ENCODE measurements at places on chromosomes 6 and 20. TPM values are rescaled to one million over a fixed set of nuclear protein-coding genes. Genes with fewer than 3 reads are reported as not detected.

- no peak for ATAC-seq
Measured at GRCh38 chr20:61809006-61809770, 256.5 kb downstream of the TAF4 start.

GRCh38 chr20:44745598-44746366 is at the start of gene KCNK15:
TSS of gene KCNK15 (plus strand) at chr20:44745865. CDS start at chr20:44745911, 46 bp downstream.
- ATAC-seq: peak; percentile 57

GRCh38 chr20:3595541-3595940 is 67.7 kb downstream of the GFRA4 start:
- ATAC-seq: no peak

DNA sequence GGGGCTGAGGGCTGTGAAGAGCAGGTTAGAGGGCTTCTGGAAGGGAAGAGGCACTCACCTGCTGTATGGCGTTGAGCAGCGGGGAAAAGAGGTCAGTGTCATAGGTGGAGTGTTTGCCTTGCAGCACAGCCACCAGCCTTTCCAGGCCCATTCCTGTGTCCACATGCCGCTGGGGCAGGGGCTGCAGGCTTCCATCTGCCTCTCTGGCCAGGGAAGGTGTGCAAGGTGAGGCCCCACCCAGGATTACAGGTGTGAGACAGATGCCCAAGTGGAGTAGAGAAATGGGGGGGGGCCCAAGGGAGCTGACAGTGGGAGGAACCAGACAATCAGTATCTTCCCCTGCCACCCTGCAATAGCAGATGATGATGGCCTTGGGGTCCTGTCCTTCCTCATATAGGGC is 2.9 kb downstream of the AARS2 start:
- no peak for ATAC-seq

DNA sequence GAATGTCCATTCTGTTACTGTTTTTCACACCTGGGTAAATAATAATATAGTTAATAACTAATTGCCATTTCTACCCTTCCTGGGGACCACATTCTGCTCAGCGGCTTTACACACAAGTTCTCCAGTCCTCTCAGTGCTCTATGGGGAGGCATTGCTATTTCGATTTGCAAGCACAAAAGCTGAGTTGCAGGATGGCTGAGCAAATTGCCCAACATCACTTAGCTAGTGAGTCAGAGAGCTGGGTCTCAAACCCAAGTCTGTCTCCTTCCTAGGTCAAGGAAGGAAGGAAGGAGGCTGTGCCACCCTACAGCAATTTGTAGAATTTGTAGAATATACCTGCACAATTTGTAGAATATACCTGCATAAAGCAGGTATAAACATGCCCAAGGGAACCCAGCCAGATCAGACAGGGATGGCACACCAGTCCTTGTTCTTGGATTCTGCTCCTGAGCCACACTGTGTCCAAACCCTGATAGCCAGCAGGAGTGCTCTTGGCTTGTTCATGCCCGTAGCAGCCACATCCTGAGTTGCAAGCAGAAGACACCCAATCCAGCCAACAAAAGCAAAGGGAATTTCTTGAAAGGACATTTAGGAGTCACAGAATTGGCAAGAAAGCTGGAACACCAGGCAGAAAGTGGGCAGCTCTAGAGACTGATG is 56.9 kb downstream of the LY86 start:
- peak; percentile 65 for ATAC-seq

- no peak for ATAC-seq
Measured at GRCh38 chr6:28696682-28697081, 171.0 kb downstream of the GPX5 start.

DNA sequence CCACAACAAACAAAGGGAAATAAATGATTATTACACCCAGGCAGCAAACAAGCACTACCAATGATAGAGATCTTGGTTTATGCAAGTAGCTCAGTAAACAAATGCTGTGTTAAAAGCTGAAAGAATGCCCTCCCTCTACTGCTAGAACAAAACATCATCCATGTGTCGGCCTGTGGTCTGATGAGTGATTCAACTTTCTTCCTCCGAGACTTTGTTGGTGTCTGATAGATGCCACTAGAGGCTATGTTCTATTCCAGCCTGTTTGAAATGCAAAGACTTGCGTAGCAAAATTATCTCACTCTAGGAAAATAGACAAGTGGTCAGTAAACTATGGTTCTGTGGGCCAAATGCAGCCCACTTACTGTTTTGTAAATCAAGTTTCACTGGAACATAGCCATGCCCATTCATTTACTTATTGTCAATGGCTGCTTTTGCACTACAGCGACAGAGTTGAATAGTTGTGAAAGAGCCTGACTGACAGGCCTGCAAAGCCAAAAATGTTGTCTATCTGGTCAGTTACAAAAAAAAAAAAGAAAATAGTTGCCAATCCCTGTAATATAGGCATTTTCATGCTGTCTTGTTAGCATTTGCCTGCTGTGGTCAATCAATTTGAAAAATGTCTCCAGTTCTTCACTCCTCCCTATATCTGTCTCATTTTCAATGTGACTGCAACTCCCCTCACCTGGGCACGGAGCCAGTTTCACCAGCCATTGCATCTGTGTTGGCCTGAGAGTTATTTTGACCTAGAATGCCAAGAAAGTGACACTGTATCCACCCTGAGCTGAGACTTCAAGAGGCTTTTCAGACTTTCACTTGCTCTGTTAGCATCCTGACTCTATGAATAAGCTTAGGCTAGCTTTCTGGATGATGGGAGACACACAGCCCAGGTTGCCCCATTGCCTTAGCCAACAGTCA is 544.6 kb upstream of the BTBD3 start:
- ATAC-seq: no peak

DNA sequence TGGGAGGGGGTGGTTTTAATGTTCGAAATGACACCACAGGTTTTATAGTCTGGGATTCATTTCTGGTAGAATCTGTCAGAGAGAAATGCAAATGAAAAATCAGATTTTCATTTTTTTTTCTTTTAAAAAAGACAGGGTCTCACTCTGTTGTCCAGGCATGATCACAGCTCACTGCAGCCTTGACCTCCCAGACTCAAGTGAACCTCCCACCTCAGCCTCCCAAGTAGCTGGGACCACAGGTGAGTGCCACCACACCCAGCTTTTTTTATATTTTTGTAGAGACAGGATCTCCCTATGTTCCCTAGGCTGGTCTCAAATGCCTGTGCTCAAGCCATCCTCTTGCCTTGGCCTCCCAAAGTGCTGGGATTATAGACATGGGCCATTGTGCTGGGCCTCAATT is 2.4 kb upstream of the ADNP start:
- no peak for ATAC-seq

DNA sequence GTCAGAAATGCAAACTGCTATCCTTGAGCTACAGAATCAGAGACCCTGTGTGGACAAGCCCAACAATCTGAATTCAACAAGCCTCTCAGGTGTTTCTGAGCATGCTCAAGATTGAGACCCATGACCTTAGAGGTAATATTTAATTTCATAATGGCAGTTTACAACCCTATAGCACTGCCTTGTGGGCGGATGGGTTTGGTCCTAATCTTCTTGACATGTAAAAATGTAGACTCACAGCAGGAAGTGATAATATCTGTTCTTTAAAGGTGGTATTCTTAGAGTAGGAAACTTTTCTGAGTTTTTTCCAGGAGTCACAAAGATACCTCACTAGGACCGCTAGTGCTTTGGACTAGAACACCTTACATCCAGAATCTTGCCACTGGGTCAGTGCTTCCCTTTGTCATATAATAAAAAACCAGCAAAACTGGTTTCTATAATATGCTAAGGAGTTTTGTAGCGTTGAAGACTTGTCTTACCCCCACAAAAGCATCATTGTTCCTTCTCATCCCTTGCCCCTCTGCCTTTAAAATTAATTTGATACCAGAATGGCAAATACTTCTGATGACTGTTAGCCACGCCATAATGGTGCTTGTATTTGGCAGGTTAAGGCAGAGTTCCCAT is 52.6 kb downstream of the E2F3 start:
- no peak for ATAC-seq

- ATAC-seq: no peak
Measured at GRCh38 chr6:26472549-26473290, 15.0 kb downstream of the BTN2A1 start.

DNA sequence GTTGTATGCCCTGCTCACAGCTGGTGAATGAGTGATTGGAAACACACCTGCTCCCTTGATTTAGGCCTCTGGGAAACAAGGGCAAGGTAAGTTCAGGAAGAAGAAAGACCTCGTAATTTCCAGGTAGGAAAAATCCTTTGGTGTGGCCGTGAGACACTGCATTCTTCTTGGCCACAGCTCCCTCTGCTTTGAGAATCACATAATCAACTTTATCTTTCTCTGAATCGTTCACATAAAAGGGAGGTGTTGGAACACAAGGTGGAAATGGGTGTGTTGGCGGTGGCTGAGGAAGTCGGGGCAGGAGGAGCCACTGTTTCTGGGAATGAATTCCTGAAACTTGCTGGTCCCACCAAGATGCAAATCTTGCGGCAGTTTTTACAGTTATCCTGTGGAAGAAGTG is 25.9 kb downstream of the FAM209B start:
- no peak for ATAC-seq

DNA sequence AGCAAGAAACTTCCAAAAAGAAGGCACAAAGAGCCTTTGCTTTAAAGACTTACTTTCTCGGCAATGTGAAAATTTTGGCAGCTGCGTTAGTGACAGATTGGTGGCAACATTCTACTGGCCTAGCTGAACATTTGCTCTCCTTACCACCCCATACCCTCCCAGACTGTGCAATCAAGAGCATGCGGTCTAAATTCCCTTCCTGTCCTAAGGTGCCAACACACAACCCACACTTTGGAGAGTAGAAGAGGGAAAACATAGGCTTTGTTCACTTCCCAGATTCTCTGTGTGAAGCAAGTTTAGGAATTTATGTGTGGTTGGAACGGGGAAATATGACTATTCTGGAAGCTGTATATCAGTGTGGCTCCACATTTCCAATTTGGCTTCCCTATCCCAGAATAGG is 29.8 kb upstream of the NEDD9 start:
- no peak for ATAC-seq

DNA sequence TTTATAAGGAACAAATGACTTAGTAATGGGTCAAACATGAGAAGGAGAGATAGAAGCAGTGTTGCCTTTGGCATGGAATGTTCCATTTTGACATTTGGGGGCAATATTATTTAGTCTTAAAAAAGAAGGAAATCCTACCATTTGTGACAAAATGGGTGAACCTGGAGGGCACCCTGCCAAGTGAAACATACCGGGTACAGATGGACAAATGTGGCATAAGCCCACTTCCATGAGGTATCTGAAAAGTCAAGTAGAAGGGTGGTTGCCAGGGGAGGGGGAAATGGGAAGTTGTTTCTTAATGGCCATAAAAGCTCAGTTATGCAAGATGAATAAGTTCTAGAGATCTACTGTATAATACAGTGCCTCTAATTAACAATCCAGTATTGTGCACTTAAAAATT is 269.3 kb downstream of the TBC1D7 start:
- no peak for ATAC-seq

DNA sequence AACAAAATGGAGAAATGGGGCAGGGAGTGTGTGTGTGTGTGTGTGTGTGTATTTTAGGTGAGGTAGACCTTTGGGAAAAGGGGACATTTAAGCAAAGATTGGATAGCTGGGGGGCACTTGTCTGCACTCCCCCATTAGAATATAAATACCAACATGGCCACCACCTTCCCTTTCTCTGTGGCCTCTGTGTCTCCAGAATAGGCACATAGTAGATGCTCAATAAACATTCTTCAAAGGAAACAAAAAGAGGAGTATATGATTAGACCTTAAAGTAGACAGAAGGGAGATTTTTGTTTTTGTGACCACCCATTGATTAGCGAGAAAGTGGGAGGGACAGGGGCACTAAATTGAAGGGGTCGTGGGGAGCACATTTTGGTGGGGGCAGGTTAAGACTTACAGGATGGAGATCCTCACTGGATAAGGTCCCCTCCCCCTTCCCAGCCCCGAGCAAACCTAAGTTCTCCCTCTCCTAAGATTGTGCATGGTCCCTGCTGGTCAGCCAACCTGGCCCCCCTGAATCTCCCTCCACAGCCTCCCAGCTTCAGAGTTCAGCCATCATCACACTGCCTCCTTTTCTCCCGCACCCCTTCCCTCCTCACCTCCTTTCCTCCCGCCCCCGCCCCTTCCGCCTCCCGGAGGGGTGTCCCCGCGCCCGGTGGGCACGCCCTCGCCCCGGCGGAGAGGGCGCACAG is 514 bp upstream of the TSHZ2 start:
- no peak for ATAC-seq

- no peak for ATAC-seq
Measured at GRCh38 chr6:78611102-78611620, 256.2 kb upstream of the IRAK1BP1 start.

The SLC17A4 gene
- not detected for total RNA-seq

The CST4 gene
- total RNA-seq: not detected

The GLP1R gene
- total RNA-seq: 0.08 TPM

The OR12D1 gene
- total RNA-seq: not detected

The SLC44A4 gene
- total RNA-seq: 2.9 TPM

The OR2H2 gene
- not detected for total RNA-seq

The ADGRF5 gene
- total RNA-seq: 2.5 TPM

The EBF4 gene
- 1.7 TPM for total RNA-seq

The GJA10 gene
- not detected for total RNA-seq

The HS3ST5 gene
- total RNA-seq: not detected

The DLK2 gene
- total RNA-seq: 8.9 TPM

The NMBR gene
- total RNA-seq: not detected

The PYGB gene
- 63.1 TPM for total RNA-seq

The EEF1A1 gene
- 7,434 TPM for total RNA-seq

The MICB gene
- 0.92 TPM for total RNA-seq

Measured in esophagus mucosa (tissue), 1 donor.